Foreskin keratinocyte (primary cell): ENCODE measurements at places on chromosomes 6 and 20. TPM values are rescaled to one million over a fixed set of nuclear protein-coding genes. Genes with fewer than 3 reads are reported as not detected.

- peak; percentile 98 for DNase-seq
These were observed 30.5 kb upstream of the HLA-G start for GRCh38 chr6:29797135-29797534.

GRCh38 chr6:155439376-155439775, 16.3 kb downstream of the NOX3 start:
- no peak for DNase-seq

GRCh38 chr6:163860287-163861081, 446.0 kb downstream of the QKI start:
- no peak for DNase-seq

DNA sequence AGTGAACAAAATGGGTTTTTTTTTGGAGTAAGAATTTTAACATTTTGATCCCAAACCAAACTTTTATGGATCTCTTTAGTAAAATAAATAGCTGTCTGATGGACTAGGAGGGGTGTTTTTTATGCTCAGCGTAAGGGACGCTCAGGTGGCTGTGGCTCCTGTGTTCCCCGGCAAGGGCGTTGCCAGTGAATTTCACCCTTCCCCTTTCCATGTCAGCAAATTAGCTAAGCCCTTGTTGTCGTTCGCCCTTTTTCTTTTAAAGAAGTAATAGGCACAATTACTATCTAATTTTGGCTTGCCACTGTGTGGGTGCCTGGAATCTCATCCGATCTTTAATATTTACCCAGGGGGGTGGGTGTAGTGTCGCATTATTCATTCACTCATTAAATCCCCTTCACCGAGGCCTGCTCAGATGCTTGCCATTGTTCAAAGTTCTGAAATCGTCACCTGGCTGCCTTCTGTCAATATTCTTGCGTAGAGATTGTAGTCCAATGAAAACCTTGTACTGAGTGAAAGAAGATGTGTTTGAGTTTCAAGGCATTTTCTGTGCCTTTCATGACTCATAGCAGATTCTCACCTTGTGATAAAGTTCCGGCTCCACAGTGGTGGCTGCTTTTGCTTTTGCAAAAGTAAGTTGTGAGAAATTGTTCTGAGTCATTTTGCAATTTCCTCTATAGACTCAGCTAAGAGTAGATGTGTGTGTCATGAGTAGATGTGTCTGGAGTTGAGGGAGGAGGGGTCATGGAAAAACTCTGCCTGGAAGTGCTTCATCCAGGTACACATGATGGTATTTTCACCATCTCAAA, 40.0 kb upstream of the CLDN20 start:
- peak; percentile 98 for DNase-seq

DNA sequence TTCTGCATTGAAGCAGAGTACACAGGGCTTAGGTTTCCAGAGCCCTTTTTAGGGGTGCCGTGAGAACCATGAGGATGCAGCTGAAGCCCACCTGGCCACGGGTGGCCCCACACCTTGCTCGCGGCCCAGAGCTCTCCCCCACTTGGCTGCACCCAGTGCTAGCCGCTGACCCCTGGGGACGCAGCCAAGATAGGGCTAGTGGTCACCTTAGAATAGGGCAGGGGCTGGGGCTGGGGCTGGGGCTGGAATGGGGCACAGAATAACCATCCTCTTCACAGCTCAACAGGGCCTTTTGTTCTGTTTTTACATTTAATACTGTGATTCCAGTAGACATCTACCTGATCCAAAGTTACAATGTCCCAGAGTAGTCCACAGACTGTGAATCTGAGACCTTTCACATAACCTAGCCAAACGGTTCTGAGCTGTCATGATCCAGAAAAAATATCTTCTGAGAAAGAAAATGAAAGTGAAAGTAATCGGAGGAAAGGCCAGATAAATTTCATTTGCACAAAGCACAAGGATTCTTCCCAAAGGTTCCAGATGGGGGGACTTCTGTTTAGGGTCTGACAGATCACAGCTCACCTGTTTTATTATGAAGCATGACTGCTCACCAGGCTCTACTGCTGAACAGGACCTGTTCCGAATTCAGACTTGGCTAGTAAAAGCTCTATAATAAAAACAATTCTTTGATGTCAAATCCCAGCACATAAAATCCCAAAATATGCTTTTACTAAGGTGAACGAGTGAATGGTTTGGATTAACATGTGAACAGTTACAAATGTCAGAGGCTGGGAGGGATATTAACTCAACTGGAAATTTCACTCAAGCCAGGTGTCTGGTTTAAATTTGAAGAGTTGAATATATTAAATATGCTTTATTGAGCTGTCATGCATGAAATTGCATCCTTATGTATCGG, 401.9 kb downstream of the THBS2 start:
- DNase-seq, result no peak

DNA sequence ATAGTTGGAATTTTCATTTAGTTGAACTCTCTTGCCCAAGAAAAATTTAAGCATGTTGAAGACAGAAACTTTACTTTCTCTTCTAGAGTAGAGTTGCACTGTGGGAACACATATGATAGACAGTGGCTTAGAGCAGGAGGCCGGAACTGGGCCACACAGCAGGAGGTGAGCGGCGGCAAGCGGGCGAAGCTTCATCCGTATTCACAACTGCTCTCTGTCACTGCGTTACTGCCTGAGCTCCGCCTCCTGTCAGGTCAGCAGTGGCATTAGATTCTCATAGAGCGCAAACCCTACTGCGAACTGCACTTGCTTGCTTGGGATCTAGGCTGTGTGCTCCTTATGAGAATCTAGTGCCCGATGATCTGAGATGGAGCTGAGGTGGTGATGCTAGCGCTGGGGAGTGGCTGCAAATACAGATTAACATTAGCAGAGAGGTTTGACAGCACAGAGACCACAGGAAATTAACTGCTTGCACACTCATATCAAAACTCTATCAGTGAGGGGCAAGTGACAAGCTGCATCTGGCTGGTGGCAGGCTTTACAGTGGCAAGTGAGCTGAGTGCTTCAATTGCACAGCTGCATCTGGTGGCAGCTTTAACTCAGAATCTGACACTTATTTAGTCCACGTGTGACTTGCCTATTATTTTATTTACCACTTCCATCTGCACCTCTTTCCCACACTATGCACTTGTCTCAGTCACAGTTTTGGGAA, 174.9 kb upstream of the C6orf118 start:
- DNase-seq, result no peak

- no peak for DNase-seq
These were observed 1.3 kb upstream of the HUS1B start for GRCh38 chr6:658244-658643.

- DNase-seq, result no peak
These were observed 73.8 kb downstream of the TOX2 start for GRCh38 chr20:43988451-43988850.

DNA sequence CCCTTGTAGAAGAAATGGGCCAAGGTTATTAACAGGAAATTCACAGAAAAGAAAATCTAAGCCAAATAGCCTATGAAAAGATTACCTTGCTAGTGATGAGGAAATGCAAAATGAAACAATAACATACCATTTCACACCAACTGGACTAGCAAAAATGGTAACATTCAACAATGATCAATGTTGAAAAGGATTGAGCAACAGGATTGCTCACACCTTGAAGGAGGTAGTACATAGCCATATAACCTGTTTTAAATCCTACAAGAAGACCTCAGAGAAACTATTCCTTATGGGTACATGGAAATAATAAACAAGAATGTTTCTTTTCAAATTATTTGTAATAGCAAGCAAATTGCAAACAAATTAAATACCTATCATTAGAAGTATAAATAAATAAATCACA, 107.4 kb downstream of the BFSP1 start:
- no peak for DNase-seq

- DNase-seq, result no peak
These were observed 3.7 kb downstream of the MRPS18A start for GRCh38 chr6:43683708-43684455.

DNA sequence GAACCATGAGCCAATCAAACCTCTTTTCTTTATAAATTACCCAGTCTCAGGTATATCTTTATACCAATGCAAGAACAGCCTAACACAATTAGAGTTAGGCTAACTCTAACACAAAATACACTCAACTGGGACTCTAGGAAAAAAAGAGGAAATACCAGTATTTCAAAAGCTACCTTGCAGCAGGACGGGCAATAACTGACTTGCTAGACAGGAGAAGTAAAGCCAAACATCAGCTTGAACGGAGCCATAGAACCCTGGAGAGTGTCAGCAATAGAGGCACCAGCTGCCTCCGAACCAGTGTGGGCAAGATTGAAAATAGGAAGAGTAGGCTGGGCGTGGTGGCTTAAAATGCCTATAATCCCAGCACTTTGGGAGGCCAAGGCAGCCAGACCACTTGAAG, 162.0 kb upstream of the SOX4 start:
- DNase-seq, result no peak

- peak; percentile 47 for DNase-seq
These were observed 527 bp downstream of the TOMM34 start for GRCh38 chr20:44959638-44960102.

Gene ATF6B
- 51.9 and 54.1 TPM in 2 replicates for polyA plus RNA-seq

Gene C6orf141
- polyA plus RNA-seq, result 10.2 and 13.8 TPM in 2 replicates

Gene THEMIS
- polyA plus RNA-seq, result not detected in 2 replicates

Gene AGER
- polyA plus RNA-seq, result 5.6 and 6.7 TPM in 2 replicates

Gene FAM217A
- not detected in 2 replicates for polyA plus RNA-seq
